Cerebellar nuclear complex (tissue), 1 donor: ENCODE measurements at places on chromosomes 5 and 9.

GRCh38 chr9:91433180-91433579 lies 9.5 kb upstream of the NFIL3 start:
- DNase-seq, result no peak

GRCh38 chr9:70105147-70105546 lies 61.5 kb downstream of the MAMDC2 start:
- DNase-seq, result no peak

DNA sequence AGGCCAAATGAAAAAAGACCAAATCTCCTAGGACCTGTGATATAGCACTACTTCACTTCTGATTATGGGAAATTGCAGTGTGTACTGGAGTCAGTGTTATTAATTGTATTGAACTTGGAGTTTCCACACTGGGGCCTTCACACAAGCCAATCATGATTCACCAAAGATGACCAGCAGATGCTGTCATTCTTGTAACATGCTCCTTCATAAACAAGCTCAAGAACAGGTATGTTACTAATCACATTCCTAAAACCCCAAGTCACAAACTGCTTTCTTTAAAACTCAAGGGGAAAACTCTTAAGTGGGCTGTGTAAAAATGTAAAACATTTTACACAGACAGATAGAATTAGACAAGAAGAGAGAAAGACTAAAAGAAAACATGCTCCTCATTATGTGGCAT lies 5.6 kb downstream of the KLHL3 start:
- DNase-seq, result no peak

DNA sequence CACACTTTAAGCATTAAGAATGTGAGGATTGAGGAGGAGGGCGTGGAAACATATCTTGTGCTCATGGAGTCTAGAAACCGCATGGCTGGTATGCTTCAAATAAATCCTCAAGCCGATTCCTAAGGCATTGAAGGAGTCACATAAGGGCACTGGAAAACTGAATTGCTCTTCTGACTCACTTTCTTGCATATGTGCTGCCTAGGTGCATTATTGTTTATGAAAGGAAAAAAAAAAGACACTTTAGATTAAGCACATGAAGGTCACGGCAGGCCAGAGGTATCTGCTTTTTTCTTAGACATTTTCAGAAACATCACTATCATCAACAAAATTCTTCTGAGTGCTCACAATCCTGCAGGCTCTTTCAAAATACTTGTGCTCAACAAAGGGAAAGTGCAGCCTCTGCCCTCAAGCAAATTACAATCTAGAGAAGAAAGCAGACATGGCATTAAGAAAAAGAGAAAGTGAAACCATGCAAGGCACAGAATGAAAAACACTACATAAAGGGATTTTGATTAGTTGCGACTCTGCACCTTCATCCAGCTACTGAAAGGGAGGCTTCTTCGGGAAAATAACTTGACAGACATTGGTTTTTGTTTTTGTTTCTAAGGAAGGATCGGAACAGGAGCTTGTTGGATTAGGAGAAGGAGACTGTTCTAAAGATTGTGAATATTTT lies 2117.6 kb downstream of the MAT2B start:
- DNase-seq, result no peak

GRCh38 chr5:141245250-141245717 lies at the start of gene PCDHB15:
PCDHB15 (plus strand) TSS chr5:141245395; CDS start chr5:141245579, 184 bp downstream.
- no peak for DNase-seq

DNA sequence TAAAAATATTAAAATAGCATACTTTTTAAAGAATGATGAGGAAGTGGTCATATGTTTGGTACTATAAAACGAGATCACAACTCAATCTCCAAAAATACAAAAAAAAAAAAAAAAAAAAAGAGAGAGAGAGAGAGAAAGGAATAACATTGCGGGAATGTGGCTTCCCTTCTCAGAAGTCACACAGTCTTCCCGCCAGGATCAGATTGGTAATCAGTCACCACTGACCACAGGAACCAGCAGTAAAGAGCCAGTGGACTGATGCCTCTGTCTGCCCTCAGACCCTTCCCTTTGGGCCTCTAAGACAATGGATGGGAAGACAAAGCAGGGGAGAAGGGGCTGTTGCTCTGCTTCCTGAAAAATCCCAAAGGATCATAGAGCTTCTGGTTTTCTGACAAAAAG lies 104.9 kb downstream of the KLHL3 start:
- no peak for DNase-seq

DNA sequence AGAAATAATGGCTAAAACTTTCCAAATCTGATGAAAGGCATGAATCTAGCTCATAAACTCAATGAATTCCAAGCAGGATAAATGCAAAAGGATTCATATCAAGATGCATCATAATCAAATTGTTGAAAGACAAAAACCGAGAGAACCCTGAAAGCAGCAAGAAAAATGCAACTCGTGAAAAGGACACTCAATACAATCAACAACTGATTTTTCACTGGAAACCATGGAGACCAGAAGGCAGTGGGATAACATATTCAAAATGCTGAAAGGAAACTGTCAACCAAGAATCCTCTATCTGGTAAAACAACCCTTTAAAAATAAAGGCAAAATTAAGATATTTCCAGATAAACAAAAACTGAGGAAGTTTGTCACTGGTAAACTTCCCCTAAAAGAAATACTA lies 9.5 kb downstream of the FBXL17 start:
- no peak for DNase-seq

DNA sequence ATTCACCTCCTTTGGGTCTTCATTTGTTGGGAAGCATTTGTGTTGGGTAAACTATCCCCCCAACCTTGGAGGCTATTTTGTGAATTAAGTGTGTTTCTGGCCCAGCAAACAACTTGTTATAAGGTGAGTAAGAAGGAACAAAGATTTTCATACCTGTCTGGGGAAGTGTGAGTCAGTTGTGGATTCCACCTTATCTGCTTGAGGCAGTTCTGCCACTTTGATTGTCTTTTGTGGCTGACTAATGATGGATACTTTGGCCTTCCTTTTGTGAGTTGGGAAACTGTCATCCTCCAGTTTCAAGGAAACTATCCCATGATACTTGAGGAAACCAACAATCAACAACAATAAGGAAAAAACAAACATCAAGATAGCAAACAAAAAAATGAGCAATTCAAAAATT lies 24.6 kb upstream of the CER1 start:
- no peak for DNase-seq

DNA sequence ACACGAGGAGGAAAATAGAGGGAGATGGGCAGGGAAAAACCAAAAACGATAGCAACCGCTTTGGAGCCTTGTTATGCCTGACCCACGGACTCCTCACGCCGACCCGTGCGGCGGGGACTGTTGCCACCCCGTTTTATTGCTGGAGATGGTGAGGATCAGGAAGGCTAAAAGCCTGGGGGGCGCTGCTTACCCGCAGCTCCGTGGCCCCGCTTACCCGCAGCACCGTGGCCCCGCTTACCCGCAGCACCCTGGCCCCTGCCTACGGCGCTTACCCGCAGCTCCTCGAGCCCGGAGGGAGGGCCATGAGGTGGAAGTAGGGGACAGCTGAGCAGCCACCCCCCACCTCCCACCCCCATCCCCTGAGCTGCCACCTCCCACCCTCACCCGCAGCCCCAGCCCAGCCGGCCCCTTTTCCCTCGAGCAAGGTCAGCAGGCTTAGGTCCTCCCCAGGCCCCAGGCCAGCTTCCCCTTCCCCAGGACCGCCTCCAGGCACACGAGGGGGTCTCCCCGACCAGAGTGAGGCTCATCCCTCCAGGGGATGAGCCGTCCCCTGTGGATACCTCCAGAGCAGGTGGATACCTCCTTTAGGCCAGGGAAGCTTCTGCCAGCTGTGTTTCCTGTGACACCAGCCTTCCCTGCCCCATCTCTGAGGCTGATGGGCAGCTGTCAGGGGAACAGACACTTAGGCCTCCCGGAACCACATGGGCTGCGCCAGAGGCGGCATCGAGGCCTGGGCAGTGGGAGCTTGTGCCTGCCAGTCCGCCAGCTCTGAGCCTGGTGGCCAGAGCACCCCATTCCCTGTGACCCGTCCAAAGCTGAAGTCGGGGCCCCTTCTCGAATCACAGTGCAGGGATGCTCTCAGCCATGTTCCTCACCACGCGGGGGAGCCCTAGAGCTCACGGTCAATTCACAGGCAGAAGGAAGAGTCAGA lies 92.3 kb downstream of the LMX1B start:
- DNase-seq, result no peak

- DNase-seq, result no peak
Measured at GRCh38 chr5:176825234-176825633, 14.9 kb downstream of the UNC5A start.

- DNase-seq, result no peak
Measured at GRCh38 chr9:121075251-121076036, 689 bp downstream of the CNTRL start.

GRCh38 chr5:112006721-112007120 lies 249.7 kb upstream of the NREP start:
- DNase-seq, result no peak

- DNase-seq, result no peak
Measured at GRCh38 chr9:92720807-92721535, 43.7 kb downstream of the BICD2 start.

GRCh38 chr5:77851176-77852067 lies 75.3 kb upstream of the TBCA start:
- no peak for DNase-seq

DNA sequence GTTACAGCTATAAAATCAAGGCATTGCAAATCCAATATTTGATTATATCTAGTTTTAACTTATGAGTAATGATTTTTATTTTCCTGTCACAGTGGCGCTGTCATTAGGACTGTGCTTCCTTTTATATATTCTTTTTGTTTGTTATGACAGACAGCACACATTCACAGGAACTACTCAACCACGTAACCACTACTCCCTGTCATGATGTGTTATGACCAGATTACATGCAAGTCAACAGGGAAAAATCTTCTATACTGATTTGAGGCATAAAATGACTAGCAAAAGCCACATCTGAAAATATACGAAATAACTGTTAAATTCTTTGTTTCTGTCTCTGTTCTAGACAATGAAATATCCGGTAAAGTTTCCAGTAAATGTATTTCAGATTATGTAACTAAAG lies 25.4 kb downstream of the SREK1 start:
- no peak for DNase-seq
